Liver (tissue), 10 donors: ENCODE measurements at places on chromosomes 3 and 15. TPM values are rescaled to one million over a fixed set of nuclear protein-coding genes. Genes with fewer than 3 reads are reported as not detected.

Gene EPHB3
- 0.84 TPM for total RNA-seq

Gene LRRC31
- 5.3 TPM for total RNA-seq

Gene PCOLCE2
- 17.2 TPM for total RNA-seq

Gene GPR62
- 0.08 TPM for total RNA-seq

Gene CADM2
- 0.92 TPM for total RNA-seq

Gene KIF7
- total RNA-seq = 1.0 TPM
